WERI-Rb-1 (cell line): ENCODE measurements at places on chromosomes 5 and 9.

DNA sequence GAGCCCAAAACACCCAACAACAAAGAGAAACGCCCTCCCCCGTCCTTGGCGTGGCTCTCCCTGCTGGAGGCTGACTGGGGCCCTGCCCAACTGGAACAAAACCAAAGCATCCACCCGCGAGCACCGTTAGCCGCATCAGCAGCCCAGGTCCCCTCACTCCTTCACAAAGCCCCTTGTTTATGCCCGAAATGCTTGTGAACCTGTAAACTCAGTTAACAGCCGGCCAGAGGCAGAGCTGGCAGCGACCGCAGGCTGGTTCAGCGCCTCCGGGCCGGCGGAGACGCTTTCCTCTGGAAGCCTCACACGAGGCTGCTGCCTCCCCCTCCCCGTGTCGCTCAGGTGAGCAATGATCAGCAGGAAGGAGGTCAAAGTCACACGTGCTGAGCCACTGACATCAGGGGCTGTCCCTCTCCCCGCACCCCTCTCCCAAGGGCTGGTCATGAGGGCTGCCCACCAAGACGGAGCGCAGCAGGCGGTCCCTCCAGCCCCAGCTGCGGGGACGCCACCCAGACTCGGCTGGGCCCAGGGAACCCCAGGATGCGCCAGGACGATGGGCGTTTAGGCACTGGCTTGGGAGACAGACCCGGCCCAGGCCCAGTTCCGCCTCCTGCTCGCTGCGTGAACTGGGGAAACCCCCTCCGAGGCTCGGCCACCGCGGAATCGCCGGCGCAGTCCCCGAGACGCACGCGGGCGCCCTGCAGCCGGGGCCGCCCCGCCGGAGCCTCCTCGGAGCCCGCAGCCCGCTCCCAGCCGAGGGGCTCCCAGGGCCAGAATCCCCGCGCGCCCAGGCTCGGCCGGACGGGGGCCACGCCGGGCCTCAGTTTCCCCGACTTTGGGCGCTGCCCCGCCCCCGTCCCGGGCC lies 563 bp downstream of the SNAPC4 start:
- DNase-seq = no peak

DNA sequence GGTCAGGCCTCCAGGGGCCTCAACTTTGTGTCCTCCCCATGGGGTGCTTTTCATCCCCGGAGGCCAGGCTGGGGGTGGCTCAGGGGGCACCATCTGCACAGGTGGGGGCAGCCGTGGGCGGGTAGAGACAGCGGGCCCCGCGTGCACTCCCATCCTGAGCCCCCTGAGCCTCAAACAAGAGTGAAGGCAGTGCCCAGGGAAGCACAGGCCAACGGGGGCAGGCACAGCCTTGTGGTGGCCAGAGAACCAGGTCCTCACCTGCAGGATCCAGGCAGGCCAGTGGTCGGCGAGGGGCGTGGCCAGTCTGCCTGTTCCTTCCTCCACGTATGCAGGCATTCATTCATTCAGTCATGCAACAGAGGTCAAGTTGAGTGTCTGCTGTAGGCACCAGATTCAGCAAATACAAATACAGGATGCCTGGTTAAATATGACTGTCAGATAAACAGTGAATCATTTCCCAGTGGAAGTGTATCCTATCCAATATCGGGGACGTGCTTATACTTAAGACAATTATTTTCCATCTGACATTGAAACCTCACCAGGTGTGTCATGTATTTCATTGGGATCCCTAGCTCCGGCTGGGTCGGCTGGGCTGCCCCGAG lies 22.3 kb downstream of the KCNT1 start:
- no peak for DNase-seq

DNA sequence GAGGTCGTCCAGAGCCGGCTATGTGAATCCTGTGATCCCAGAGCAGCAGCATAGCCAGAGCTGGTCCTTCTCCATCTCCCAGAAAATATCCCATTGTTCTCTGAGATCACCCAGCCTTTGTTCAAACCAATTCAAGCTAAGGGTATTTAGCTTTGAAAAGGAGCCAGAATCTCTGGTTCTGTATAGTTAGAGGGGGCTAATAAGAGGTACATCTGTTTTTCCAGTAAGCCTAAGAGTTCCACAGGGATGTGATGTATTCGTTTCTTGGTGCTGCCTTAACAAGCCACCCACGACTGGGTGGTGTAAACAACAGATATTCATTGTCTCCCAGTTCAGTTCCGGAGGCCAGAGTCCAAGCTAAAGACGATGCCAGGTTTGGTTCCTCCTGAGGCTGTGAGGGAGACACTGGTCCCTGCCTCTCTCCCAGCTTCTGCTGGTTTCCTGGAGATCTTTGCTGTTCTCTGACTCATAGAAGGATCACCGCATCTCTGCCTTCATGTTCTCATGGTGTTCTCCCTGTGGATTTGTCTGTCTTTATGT lies 344.8 kb downstream of the MTRR start:
- no peak for DNase-seq

- peak; percentile 77 for DNase-seq
Measured at GRCh38 chr9:125343518-125344275, 82.1 kb downstream of the GAPVD1 start.

- no peak for DNase-seq
Measured at GRCh38 chr5:116593340-116593739, 18.7 kb upstream of the SEMA6A start.

- no peak for DNase-seq
Measured at GRCh38 chr9:86304236-86304730, 21.9 kb upstream of the ISCA1 start.

DNA sequence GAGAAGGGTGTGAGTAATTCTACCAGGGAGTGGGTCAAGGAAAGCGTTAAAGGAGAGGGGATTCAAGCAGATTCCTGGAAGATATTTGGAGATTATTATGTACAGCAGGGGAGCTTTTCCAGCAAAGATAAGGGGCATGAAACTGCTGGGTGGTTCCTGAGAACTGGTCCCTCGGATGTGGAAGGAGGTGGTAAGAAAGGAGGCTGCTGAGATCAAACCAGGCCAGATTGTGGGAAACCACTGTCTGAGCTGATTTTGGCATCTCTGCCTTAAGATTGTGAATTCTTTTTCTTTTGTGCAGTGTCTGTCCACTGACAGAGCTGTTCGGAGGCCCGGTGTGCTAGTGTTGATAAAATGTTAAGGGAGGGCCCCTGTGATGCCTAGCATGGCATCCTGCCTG lies 45.4 kb downstream of the SNX30 start:
- DNase-seq = no peak

DNA sequence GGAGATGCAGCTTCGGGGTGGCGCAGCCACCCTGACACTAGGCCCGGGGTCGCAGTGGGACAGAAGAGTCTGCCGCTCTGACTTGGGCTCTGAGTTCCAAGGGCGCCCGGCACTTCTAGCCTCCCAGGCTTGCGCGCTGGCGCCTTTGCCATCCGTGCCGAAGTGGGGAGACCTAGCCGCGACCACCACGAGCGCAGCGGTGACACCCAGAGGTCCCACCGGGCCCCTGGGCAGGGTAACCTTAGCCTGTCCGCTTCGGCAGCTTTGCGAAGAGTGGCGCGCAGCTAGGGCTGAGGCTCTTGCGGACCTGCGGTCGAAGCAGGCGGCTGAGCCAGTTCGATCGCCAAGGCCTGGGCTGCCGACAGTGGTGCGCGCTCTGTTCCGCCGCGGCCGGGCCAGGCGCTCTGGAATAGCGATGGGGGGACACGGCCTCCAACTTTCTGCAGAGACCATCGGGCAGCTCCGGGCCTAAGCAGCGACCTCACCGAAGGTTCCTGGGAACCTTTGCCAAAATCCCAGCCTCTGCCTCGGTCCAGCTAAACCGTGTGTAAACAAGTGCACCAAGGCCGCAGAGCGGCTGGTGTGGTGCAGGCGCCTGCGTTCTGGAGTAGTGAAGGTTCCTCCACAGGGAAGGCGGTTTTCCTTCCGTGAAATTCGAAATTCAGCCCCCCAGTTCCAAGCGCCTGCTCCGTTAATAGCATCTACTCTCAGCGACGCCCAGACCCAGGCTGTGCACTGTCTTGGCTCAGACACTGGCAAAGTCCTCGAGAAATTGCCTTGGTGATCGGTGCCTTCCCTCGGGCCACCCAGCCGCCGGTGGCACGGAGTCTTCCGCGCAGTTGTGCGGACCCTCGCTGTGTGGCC lies 7.4 kb downstream of the TLX3 start:
- no peak for DNase-seq

GRCh38 chr5:123527190-123527589 lies 15.2 kb downstream of the CSNK1G3 start:
- DNase-seq = no peak

DNA sequence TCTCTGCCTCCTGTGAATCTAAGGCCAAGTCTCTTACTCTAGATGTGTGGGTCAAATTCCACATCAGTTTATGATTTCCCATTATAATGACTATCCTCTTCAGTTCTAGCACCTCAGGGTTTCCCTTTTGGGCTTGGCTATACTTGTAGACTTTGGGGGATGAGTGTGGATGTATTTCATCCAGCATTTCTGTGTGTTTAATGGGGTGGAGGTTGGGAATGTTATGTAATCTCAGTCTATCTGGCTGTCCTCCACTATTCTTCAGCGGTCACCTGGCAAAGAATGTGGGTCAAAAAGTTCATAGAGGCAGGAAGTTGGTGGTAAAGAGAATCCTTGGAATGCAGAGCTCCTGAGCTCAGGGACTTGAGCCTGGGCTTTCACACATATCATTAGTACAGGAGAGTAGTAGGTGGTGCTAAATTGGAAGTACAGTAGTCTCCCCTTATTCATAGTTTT lies 64.9 kb downstream of the CFAP95 start:
- no peak for DNase-seq

DNA sequence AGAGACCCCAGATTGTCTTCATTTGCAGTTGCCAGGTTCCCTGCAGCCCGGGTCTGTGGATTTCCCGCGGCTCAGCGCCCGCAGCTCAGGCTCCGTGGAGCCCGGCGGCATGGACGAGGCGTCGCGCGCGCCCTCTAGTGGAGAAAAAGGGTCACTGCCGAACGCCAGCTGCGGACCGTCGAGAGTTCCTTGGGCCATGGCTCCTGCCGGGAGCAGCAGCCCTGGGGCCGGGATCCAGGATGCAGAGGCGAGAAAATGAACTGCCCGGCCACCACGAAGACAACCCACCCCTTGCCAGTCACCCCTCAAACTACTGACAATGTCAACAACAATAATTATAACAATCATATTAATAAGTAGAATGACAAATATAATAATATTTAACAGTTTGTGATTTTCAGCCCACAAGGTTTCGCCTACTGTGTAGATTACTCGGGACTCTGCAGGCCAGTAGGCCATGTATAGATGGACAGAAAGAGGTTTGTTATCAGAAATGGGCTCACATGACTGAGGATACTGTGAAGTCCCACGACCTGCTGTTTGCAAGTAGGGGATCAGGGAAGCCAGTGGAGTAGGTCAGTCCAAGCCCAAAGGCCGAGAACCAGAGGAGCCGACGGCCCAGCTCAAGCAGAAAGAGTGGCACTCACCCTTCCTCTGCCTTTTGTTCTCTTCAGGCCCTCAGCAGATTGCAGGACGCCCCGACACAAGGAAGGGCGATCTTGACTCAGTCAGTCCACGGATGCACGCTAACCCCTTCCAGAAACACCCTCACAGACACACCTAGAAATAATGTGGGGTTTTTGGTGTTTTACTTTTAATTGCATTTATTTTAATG lies 43.1 kb downstream of the BOD1 start:
- peak; percentile 77 for DNase-seq

- DNase-seq = no peak
Measured at GRCh38 chr5:52854301-52854700, 66.6 kb downstream of the ITGA1 start.

GRCh38 chr5:43412644-43413043 lies 453 bp upstream of the CCL28 start:
- no peak for DNase-seq

DNA sequence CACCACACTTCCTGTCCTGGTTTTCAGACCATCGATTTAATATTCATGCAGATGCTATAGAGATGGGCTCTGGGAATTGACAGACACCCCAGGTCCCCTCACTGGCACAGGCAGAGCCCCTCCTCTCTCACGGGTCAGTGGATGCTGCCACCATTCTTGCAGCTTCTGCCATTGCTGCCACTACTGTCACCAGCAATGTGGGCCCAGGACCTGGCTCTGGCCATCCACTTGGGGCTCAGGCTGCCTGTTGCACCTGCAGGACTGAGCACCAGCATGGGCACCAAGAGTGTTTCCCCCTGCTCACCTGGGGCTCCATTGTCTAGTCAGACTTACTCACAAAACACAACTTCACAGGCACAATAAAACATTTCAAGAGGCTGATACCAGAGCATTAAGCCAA lies 479.0 kb upstream of the ZNF608 start:
- no peak for DNase-seq

DNA sequence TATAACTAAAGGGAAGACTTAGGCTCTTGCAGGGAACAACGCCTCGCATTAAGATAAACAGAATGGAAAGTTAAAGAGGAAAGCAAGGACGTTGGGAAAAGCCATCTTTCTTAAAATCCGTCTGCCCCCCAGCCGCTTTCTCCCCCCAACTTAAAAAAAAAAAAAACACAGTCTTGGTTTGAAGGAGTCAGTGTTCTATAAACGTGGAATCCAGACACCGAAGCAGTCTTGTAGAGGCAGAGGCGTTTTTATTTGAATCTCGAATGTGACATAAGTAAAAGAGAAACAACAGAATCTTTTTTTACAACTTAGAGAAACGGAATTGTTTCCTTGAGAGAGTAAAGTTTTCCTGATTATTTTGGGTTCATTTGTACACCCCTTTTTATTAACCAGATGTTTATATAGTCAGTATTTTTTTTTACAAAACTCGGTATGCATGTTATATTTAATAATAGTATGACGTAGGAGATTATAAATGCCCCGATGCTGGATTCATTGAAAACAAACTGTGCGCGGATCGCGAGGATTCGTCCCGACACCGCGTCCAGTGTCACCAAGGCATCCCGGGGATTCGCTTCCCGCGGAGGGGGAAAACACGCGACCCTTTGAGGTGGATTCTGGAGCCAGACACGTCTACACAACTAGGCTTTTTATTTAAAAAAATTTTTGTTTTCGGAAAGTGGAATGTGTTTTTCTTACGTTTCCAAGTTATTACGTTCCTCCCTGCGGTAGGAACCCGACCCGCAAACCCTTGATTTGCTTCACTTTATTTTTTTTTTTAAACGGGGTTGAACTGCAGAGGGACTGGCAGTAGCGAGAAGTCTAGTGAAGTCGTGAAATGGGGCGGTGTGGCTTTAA lies 6.7 kb downstream of the PTCH1 start:
- DNase-seq = no peak

DNA sequence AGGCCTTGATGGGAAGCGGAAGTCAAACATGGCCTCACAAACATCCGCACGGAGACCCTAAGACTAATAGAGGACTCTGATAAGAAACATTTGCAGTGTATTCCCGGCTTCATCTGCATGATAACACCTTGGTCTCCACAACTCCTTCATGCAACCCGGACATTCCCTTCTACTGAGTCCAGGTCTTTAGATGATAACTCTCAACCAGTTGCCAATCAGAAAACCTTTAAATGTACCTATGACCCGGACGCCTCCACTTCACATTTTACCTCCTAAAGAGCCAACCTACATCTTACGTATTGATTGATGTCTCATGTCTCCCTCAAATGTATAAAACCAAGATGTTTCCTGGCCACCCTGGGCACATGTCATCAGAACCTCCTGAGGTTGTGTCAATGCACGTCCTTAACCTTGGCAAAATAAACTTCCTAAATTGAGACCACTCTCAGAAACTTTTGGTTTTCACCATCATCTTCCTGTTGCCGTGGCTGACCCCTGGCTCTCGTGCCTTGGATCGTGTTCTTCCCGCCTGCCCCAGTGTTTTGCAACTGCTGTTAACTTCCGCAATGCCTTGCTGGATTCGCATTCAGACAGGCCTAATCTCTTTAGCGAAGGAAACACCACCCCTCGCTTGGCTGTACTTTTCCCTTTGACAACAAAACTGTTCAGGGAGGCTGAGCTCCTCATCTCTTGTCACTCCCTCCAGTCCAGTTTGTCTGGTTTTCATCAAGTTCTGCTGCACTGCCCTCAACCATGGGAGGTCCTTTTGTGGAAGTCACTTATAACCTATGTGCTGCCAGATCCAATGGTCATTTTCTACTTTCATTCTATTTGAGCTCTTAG lies 1.1 kb upstream of the DAP start:
- DNase-seq = no peak
